ENCODE measurements at places on chromosomes 12 and 14.

DNA sequence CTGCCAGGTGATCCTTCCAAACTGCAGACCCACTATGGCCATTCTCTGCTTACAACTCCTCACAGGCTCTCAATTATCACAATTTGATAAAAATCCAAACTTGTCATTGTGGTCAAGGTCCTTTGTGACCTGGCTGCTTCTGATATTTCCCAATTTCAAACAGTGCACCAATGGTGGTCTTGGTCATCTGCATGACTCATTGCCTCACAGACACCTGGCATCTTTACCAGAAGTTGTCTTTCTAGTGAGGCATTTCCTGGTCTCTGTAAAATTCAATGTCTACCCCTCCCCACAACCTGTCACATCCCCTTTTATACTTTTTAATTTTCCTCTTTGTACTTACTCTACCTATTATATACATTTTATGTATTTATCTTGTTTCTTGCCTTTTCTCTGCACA lies 17.8 kb upstream of the PAPOLA start:
- no peak for DNase-seq

DNA sequence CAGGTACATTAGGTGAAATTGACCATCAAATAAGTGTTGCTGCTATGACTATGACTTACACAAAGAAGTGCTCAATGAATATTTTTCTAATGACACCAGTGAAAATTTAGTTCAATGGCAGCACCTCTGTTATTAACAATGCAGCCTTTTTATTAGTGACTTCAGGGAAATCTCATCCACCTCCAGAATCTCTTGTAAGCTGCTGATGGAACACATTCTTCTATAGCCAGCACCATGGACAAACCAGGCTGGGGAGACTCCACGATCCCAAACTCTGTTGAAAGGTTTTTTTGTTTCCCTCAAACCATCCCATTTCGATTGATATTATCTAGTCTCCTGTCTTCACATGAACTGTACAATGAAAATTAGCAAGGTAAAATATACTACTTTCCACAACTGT lies 265.9 kb downstream of the ITPR2 start:
- no peak for DNase-seq

GRCh38 chr14:50335389-50335788 lies 23.3 kb downstream of the DMAC2L start:
- peak; percentile 26 for DNase-seq

DNA sequence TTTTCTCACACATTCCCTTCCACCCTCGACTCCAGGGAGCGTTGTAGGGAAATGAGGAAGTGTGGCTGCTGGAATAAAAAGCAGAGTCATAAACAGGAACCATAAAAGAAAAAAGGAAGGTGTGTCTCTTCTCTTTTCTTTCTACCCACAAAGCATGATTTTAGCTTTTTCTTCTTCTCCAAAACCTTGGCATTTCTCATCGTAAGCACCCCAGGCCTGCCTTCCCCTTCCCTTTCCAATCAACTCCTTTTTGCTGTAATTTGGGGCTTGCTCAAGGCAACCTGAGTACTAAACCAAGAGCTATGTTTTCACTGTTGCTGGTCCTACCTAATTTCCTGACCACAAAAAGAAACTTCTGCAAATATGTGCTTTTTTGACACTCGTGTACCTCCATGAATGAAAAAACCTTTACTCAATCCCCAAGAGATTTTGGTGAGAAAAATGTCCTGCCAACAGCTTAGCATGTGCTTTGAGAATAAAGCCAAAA lies 9.2 kb downstream of the PLBD1 start:
- no peak for DNase-seq

DNA sequence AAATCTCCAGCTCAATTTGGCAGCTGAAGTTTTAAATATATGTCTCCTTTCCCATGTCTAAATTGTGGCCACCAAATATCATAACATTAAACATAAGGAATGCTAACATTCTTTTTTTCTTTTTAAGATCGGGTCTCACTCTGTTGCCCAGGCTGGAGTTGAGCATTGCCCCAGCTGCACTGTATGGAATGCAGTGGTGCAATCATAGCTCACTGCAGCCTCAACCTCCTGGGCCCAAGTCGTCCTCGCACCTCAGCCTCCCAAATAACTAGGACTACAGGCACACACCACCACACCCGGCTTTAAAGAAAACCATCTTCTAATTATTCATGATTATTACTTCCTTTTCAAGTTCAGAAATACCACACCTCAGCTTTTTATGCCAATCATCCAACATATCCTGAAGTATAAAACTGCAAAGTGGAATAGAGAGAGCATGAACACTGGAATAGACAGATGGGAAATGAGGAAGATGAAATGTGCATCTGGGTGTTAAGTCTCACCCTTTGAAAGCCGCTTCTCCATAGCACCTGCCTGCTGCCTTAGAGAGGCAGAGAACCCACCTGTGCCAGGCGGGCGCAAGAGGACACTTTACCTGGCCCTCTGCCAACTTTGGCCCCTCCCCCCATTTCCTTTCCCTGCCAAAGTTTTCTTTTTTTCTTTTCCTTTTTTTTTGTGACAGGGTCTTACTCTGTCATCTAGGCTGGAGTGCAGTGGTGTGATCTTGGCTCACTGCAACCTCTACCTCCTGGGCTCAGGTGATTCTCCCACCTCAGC lies 2.8 kb upstream of the EML1 start:
- no peak for DNase-seq

DNA sequence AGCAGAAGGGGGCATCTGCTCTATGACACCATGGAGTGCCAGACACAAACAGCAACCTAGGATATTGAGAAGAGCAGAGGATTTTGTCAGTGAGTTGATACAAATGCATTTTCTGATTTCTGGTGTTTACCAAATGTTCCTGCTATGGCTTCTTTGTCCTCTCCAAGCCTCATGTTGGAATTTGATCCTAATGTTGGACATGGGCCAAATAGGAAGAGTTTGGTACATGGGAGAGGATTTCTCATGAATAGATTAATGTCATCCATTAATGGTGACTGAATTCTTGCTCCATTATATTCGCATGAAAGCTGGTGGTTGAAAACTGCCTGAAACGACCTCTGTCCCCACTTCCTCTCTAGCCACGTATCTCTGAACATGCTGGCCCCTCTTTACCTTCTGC lies 1002.2 kb upstream of the FLRT2 start:
- no peak for DNase-seq

GRCh38 chr12:96099421-96099820 lies 64.0 kb upstream of the LTA4H start:
- DNase-seq: no peak

DNA sequence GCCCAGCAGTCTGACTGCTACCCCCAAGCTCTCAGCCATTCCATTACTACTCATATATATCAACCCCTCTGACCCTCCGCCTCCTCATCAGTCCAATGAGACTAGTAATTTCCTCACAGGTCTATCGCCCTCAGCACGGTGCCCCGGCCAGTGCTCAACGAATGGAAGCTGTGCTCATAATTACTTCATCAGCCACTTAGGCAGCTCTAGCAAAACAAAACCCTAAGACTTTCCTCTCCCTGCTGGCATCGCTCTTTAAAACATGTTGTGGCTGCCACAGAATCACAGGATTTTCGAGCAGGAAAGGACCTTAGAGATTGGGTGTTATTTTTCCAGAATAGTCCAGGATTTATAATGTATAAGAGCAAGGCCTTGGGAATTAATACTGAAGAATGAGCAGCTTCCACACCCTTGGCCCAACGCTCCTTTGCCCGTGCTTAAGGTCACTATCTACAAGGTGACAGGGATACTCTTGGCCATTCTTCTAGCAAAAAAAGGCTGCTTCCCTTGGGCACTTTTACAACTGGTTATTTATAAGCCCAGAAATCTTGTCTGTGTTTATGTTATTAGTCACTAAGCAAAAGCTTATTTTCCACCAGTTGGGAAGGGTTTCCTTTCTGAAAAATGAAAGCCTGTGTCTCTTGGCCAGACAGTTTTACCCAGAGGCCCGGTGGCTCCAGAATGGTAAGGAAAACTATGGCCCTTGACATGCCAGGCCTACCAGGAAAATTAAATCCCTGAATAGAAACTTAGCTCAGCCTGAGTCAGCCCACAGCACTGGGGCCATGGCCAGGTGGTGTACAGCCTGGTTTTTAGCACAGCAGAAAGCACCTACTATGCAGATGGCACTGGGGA lies 47.9 kb downstream of the NUAK1 start:
- no peak for DNase-seq

DNA sequence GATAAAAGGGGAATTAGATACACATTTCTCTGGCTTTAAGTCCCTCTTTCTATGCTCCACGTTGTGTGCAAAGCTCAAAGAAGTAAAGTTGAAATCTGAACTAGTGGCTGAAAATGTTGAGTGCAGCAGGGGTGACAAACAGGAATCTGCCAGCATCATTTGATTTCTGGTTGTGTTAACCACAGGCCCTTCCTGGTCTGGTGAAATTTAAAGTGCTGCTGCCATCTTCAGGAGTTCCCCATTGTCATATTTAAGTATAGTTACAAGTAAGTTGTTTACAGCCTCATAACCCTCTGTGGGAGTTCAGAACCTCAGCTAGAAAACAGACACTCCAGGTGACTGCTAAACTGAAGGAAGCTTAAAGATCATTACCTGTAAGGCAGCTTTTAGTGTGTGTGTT lies 90.9 kb upstream of the CCDC196 start:
- DNase-seq: no peak

- peak; percentile 35 for DNase-seq
Observed at GRCh38 chr14:75401361-75401760, 26.5 kb upstream of the JDP2 start.

DNA sequence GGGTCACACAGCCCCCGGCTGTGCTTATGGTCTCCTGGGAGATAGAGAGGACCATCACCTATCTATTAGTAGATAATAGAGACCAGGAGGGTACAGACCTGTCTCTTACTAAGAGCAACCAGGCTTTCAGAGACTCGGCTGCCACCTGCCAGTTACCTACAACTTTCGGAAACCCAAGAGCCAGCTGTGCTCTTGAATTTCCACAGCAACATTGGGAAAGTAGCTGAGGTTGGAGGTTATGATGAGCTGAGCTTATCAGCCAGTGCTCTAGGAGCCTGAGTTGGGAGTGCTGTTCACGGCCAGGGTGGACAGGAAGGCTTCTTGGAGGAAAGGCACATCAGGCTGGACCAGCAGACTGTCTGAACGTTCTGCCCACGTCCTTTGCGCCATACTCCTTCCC lies 67.6 kb downstream of the RIN3 start:
- DNase-seq: no peak

DNA sequence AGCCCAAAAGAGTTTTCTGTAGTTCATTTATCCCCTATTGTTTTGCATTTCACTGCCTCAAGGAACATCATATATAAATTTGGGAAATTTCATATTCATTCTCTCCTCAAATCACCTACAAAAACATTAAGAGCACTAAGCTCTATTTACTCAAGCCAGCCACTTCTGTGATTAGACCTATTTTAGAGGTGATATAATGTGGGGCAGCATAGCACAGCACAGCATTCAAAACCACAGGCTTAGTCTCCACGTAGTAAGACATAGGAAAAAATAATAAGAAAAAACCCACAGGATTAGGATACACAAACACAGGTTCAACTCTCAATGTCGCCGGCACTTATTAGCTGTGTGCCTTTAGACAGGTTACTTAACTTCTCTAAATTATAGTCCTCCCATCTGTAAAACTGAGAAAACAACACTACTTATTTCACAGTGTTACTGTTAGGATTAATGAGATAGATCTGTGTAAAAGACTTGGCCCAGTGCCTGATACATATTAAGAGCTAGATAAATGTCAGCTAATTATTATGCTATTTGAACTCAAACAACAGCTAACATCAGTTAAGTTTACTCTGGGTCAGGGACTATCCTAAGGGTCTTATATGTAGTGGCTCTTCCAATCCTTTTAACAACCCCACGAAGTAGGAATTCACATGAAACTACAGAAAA lies 20.3 kb downstream of the DCAF5 start:
- no peak for DNase-seq

GRCh38 chr12:124680863-124681778 lies 113.7 kb upstream of the NCOR2 start:
- DNase-seq: peak; percentile 67

GRCh38 chr12:51450806-51451205 lies 26.2 kb downstream of the SLC4A8 start:
- DNase-seq: no peak

DNA sequence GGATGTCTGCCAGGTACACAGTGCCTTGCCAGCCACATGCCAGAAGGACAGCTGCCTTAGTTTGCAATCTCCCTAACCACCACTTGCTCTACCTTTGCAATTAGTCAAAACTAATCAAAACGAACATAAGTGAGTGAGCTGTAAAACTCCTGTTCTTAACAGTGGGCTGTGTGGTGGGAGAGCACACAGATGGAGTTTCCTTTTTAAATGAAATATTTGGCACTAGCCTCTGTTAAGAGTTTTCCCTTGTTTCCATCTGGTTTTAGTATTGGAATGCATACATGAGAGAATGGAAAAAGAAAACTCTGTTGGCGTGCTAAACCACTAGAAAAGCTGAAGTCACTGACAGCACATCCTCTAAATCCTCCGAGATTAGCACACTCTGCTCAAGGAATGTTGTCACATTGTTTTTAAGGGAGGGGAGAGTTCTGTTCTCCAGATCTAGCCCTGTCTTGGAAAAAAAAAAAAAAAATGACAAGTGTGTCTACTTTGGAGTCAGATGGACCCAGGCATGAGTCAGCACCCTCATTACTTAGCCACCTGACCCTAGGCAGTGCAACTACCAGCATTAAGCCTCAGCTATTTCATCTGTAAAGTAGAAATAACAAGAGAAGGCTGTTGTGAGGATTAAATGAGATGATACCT lies 83.9 kb downstream of the STXBP6 start:
- peak; percentile 26 for DNase-seq

DNA sequence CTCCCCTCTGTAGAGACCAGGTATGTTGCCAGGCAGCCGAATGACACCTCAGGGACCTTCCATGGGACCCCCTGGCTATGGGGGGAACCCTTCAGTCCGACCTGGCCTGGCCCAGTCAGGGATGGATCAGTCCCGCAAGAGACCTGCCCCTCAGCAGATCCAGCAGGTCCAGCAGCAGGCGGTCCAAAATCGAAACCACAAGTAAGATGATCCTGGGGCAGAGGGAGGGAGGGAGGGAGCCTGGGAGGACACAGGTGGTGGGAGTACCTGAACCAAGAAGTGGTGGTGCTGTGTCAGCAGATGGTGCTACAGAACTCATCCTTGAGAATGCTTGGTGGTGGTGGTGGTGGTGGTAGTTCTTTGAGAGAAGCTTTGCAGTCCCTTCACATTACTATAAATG lies 1.0 kb downstream of the SMARCD1 start:
- DNase-seq: no peak

GRCh38 chr14:104288272-104288671 lies 149.9 kb downstream of the KIF26A start:
- peak; percentile 2 for DNase-seq

DNA sequence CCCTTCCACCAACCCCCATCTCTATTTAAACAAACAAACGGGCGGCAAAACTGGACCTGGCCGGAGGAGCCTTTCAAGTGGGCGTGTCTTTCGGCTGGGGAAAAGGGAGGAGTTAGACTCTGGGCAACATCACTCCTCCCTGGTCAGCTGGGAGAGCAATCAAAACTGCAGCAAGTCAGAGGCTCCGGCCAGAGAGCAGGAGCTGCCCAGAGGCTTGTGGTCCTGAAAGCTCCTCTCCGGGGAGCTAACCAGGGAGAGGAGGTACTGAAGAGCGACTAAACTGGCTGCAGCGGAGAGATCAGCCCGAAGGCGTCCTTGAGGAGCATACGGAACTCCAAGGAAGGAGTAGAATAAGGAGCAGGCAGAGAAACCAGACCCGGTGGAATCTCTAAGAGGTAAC lies at the start of gene NEUROD4:
TSS of gene NEUROD4 (plus strand) at position 191 of the 400 bp plus-strand sequence. CDS start 6,466 bp downstream, outside the sequence.
- peak; percentile 19 for DNase-seq
